ENCODE measurements at places on chromosomes 1 and 21.
A peak's percentile ranks its signal among the peaks of the same experiment; 100 is the strongest.

GRCh38 chr1:197850042-197850441, 52.4 kb upstream of the C1orf53 start:
- DNase-seq, result no peak

DNA sequence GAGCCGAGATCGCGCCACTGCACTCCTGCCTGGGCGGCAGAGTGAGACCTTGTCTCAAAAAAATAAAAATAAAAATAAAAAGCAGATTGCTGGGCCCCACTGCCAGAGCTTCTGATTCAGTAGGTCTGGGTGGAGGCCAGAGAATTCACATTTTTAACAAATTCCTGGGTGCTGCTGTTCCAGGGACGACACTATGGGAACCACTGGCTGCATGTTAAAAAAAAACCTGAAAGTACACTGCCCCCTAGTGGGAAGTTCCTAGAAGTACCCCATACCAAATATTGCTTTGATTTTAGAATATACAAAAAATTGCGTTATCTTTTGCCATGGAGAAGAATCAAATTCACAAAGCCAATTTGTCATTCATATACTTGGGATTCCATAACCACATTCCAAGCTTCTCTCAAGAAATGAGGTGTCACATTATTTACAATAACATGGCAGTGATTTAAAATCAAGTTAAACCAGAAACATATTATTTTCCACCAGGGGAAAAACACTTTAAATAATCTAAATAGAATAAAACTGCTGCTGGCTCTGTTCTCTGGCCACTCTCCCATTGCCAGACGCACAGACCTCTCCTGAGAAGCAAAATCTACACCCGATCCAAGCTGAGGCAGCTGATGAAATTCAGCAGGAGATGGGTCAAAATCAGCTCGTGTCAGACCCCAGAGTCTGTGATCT, 27.4 kb downstream of the SYF2 start:
- DNase-seq, result no peak

GRCh38 chr1:216073793-216074595, 349.3 kb downstream of the USH2A start:
- DNase-seq, result no peak

- peak; percentile 87 for DNase-seq
Measured at GRCh38 chr1:168085401-168085872, 51.3 kb downstream of the GPR161 start.

DNA sequence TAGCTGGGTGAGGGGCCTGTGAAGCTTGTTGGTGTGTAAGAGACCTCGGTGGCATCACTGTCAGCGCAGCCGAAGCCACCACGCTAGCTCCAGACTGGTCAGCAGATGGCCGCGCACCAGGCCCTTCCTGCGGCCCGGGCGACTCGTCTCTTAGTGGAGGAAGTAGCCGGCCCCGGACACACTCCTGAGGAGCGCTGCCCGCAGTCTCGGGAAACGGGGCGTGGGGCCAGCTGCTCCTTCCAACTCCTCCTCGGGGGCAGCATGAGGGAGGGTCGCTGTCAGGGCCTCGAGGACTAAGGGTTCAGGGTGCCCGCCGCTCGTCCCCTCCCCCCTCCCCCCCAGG, 20.4 kb downstream of the H3-3A start:
- peak; percentile 85 for DNase-seq

DNA sequence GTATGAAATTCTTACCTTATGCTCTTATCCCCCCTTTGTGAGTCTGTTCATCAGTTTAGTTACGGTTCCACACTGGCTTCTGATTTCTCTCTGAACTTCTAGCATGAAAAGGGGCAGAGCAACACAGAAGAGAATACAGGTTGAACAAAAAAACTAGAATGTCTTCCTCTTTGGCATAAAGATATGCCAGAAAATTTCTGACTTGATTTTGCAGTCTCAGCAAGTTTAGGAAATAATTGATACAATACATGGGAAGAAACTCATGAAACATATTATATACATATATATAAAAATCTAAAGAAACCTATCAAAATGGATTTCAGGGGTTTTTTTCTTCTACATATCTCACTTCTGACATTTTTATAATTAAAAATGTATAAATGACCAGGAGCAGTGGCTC, 27.0 kb downstream of the SH3GLB1 start:
- DNase-seq, result no peak

Data from Right ventricle myocardium superior (tissue), 1 donor.